ENCODE measurements at places on chromosomes 13 and 19.

DNA sequence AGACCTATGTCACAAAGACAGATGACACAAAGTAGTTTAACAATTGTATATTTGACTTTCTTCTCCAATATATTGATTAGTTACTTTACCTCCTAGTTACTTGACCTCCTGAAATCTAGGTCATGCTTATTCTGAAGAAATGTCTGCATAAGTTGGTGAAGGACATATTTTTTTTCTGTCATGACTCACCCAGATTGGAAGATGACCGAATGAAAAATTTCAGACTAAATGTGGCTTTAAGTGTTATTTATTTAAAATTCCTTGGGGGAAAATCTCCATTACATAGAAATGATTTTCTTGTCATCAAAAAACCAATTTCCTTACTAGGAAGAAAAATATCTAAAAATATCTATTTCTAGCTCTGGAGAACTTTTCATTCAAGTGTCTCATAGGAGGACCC, 217.1 kb downstream of the POSTN start:
- no peak for DNase-seq

GRCh38 chr13:74987124-74987690, 494.8 kb downstream of the TBC1D4 start:
- DNase-seq, result no peak

- no peak for DNase-seq
These were observed 7.7 kb downstream of the IRF2BP1 start for GRCh38 chr19:45878043-45878794.

- DNase-seq, result peak; percentile 62
These were observed 473.0 kb upstream of the SLC10A2 start for GRCh38 chr13:103539265-103539664.

- no peak for DNase-seq
These were observed 97.1 kb downstream of the CYSLTR2 start for GRCh38 chr13:48750588-48751383.

DNA sequence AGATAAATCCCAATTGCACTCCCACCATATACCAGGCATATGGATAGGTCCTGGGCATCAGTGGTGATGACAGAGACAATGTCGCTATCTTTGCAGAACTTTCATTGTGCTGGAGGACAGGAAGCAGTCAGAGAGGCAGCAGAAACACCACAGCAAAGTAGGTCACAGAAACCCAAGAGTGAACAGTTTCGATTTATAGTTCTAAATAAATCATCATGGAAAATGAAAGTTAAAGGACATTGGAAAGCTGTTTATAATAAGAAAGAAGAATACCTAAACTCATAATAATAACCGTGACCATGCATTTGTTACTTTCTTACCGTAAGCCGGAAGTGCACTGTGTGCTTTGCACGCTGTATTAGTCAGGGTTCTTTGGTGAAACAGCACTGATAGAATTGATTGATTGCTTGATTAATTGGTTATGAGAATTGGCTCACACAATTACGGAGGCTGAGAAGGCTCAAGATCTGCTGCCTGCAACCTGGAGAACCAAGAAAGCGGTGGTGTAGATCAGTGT, 38.9 kb downstream of the ALOX5AP start:
- DNase-seq, result no peak

DNA sequence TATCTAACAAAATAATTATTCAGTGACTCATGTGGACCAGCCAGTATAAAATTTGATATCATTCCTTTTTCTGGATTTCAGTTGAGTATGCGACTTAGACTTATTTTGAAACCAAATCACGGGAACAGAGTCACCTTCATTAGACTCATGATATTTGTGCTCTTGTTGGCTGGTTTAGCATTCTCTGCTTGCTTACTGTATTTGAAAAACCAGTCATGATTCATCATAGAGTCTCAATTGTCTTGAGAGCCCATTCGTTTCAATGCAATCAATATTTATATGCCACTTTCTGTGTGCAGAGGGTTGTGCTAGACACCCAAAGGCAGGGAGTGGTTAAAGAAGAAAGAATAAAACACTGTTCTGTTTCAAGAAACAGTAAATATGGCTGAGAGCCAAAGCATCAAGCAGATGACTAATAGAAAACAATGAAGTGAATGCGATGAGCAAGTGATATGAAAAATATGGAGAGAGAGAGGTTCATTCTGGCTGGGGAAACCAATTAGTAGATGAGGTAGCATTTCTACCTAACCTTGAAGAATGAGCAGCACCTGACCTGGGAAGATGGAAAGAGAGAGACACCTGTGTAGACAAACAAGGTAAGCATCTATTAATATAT, 99.6 kb upstream of the MBNL2 start:
- no peak for DNase-seq

DNA sequence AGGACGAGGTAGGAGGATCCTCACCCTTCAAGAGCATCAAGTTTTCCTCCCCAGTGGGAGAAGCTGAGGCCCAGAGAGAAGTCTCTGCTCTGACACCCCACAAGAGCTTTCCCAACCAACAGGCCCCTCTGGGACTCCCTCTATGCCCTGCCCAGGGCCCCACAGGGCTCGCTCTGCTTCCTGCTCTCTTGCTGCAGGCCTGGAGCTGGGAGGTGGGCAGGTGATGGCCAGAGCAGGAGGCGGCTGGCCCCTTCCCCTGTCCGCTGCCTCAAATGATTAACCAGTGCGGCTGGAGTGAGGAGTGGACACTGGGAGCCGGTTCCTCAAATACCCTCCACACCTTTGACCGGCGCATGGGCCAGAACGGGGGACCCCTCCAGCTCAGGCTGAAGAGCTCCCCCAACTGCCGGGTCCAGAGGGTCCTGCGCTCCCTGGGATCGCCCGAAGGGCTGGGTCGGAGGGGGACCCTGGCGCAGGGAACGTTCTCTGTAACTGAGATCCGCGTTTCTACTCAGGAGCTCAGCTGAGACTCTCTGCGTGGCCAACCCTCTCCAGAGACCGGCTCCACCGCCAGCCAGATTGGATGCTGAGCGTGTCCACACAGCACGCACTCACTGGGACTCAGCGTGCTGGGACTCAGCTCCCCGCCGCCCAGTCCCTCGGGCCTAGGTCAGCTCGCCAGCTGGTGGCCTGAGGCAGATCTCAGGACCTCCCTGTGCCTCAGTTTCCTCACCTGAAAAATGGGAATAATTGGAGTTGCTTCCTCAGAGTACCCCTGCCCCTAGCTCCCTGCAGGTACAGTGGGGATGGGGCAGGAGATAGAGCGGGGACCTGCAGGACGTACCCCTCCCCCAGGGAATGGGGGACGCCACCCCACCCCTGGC, 6.7 kb upstream of the ONECUT3 start:
- no peak for DNase-seq

DNA sequence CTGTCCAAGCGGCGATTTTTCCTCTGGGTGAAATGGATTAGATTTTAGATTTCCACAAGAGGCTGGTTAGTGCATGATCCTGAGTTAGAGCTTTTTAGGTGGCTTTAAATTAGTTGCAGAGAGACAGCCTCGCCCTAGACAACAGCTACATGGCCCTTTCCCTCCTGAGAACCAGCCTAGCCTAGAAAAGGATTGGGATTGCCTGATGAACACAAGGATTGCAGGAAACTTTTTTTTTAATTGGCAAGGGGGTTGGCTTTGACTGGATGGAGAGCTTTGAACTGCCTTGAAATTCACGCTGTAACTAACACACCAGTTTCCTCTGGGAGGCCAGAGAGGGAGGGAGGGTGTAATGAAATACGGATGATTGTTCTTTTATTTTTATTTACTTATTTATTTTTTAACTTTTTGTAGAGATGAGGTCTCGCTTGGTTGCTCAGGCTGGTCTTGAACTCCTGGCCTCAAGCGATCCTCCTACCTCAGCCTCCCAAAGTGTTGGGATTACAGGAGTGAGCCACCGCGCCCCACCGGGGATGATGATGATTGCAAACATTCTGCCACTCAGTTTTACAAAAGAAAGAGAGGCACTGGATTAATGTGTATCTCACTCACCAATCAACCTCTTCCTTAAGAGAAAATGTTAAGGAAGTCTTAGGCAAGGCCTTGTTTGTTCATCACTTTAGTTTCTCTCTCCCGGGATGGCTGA, 1.9 kb downstream of the LDLR start:
- DNase-seq, result no peak

DNA sequence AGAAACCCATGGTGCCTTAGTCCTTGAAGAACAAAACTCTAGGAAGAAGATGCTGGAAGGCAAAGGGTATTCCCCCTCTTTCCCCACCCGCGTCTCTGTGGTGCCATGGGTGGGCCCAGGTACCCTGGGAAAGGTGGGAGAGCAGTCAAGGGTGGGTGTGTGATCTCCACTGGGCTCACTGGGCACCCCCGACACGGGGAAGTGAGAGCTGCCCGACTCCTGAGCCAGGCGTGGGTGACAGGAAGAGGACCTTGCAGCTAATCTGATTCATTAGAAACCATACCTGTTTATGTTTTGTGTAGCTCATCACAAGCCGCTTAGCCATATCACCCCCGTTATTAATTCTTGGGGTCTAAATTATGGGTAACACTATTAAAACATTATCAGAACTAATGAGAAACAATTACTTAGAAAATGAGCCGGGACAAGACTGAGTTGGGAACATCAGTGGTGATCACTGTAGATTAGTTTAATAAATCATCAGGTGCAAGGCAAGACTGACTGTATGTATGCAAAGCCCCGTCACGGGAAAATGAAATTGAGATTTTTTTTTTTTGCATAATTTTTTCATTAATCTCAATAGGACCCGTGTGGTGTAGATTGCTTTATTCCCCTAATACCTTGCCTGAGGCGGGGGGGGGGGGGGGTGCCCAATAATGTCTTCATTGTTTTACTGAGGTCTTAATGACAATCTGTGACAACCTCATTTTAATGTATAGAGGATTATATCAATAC, 77.3 kb downstream of the ZIC5 start:
- DNase-seq, result no peak

DNA sequence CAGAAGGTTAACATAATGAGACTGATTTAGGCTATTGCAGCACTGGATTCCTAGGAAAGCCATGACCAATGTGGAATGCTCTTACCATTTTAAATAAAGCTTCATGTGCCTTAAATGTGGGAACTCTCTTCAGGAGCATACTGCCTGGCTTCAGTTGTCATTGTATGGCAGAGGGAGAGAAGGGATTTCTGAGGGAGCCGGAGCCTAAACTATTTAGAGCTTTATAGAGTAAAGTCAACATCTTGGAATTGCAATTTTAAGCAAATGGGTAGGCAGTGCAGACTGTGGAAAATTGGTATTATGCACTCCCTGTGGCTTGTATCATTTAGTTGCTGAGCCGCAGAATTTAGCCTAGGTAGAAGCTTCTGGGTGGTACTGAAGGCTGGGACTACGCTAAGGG, 2041.4 kb downstream of the PCDH9 start:
- DNase-seq, result no peak

GRCh38 chr13:80121038-80121437, 219.9 kb downstream of the SPRY2 start:
- DNase-seq, result no peak

GRCh38 chr19:6060600-6061375, 49.5 kb downstream of the RFX2 start:
- no peak for DNase-seq

GRCh38 chr19:4555657-4556561, 3.6 kb downstream of the SEMA6B start:
- DNase-seq, result no peak

GRCh38 chr13:103282571-103283450, 216.6 kb upstream of the SLC10A2 start:
- no peak for DNase-seq

DNA sequence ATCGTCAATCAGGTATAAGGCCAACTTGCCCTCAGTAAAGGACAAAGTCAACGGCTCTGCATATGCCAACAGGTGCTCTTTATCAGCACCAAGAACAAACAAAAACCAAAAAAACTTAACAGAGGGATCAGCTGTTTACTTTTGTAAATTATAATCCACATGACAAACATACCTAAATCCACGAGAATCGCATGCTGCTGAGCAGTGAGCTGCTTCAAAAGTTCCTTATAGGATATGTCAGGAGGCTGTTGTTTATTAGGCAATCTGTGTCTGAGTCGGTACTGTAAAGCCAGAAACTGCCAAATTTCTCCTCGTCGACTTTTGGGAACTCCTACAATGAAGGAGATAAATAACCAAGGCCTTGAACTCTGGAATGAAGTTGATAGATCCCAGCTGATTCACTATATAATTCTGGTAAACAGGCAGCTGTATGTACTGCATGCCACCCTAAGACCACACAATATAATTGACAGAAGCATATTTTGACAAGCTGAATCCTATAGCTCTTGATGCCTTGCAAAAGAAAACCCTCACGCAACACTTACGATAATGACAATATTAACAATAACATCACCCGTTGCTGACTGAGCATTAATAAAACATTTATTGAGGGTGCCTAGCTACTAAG, 179.8 kb downstream of the TBC1D4 start:
- no peak for DNase-seq

DNA sequence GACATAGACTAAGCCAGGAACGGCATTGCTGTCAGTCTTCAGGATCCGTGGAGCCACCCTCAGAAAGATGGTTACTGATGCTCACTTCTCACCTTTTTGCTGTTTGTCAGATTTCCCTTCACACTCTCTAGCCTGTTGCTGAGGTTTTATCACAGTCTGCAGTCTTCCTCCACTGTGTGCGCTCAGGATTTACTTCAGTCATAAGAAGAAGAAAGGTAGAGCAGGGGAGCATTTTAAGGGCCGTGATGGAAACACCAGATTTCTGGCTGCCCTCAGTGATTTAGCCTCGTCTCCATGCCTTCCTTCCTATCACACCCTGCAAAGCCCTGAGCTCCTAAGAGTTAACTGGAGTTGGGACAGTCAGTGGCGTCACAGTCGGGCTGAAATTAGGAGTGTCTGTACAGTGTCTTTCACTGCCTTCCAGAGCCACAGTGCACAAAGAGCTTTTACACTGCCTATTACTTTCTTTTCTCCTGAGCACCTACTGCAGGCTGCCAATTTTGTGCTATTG, 60.0 kb upstream of the GPR183 start:
- no peak for DNase-seq

GRCh38 chr19:33758541-33759013, 38.1 kb upstream of the KCTD15 start:
- DNase-seq, result no peak

DNA sequence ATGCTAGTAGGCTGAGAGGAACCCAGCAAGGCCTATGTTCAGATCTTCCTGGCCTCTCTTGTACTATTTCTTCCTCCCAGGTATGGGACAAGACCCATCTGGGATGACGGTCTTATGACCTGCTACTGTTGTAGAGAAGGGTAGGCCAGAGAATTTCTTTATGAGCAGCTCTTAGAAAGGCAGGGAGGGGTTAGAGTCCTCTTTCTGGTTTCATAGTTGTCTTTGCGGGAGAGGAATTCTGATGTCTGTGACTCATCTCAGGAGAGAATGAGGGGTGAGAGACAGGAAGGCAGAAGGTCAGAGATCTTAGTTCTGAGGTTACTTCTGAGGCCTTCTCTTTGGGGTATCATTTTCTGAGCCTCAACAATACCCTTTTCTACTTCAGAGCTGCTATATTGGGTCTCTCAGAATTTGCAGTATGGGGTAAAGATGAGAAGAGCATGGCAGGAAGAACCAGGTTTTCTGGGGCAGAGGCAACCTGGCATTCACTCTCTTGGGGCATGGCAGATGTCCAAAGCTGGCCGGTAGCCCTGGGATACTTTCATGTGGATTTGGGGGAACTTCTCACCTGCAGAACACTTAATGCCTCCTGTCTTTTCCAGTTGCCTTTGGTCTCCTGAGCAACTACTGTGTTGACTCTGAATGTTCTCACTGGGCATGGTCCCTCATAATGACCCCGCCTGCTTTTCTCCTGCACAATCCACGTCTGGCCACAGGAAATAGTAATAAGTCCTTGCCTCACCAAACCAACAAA, 154.4 kb downstream of the GGACT start:
- DNase-seq, result no peak
